ENCODE measurements at places on chromosomes 3 and 15.

DNA sequence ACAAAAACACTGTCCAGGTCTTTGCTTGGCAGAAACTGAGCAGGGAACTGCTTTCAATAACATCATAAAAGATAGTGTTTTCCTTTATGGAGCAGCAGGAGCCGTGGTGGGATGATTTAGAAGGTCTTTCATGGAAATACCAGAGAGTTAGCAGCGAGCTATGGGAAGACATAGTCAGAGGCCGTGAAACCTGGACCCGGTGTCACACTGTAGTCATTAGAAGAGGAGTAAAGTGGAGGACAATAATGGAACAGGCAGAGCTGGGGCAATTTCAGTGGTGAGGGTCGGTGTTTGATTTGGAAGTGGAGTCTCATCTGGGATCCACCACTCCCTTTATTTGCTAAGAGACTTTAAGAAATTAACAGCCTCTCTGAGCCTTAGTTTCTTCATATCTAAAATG is 57.5 kb downstream of the GHSR start:
- no peak for DNase-seq

DNA sequence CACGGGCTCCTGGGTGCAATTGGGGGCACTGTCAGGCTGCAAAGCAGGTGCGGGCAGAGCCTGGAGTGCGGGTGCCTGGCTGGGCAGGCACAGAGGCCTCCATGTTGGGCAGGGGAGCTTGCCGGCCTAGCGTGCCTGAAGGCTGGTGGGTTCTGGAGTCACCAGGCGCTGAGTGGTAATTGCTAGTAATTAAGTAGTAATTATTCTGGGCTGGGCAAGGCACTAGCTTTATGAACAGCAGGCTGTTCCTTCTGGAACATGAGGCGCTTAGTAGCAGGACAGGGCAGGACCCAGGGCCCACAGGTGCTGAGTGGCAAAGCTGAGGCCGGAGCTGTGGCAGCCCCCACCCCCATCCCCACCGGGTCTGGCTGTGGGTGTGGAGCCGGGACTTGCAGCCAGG is 25.3 kb downstream of the PLXNA1 start:
- no peak for DNase-seq

DNA sequence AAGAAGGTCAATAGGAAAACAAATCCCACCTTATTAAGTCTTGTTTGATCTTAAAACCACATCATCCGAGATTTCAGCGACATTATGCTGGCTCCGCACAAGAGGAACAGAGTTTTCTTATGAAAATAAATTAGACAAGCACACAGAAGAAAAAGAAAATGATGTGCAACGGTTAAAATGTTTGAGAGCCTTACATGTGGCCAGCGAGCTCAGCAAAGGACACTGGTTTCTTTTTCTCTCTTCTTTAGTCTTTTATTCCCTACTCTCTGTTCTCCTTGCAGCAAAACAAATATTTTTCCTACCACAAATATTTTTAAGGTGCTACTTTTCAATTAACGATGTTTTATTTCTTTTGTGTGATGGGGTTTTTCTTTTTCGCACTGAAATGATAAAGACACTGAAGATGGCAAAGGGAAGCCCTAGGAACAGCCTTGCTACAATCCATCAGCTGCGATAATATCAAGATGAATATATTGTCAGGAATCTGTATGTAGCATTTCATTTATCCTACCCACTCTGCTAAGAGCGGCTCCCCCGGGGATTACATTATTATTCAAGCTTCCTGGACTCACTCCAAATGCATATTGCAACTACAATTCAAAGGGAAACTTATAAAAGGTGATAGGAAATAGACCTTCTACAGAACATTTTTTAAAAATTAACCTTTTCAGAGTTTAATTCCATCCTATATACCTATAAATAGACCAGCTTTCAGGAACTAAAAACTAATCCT is 72.9 kb downstream of the ANXA2 start:
- no peak for DNase-seq

GRCh38 chr15:28111543-28111942 is 12.4 kb upstream of the OCA2 start:
- no peak for DNase-seq

DNA sequence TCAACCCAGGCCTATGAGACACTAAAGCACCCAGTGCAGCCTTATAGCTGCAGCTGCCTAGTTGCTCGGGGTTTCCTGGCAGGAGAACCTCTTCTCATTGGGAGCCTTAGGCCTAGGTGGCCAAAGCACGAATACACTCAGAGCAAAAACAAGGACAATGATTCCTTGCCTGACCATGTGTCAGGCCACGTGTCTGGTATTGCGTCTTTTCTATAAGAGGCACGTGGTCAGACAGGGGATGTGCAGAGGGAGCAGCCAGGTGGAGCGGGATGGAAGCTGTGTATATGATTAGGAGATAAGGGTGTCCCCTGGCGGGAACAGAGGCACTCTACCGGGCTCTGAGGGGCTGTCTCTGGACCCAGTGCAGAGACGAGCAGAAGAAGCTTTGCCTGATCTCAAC is 26.4 kb downstream of the SLC22A14 start:
- DNase-seq, result no peak

- no peak for DNase-seq
Observed at GRCh38 chr3:64074060-64074459, 50.8 kb upstream of the PSMD6 start.

GRCh38 chr3:162489853-162490252 is 993.2 kb downstream of the OTOL1 start:
- DNase-seq, result no peak

DNA sequence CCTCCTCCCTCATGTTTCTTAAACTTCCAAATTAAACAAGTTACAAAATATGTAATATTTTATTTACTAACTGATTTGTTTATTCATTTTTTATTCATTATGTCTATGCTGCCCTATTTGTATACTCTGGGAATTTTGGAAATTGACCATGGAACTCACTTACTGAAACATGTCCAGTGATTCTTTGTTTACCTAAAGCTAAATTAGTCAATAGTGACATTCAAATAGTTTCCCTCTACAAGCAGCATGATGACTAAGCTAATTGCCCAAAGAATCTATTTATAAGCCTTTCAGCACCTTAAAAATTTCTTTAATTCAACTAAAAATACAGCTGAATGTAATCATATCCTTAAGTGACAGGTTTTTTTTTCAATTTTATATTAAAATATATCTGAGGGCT is 437.7 kb downstream of the SI start:
- DNase-seq, result peak; percentile 5

DNA sequence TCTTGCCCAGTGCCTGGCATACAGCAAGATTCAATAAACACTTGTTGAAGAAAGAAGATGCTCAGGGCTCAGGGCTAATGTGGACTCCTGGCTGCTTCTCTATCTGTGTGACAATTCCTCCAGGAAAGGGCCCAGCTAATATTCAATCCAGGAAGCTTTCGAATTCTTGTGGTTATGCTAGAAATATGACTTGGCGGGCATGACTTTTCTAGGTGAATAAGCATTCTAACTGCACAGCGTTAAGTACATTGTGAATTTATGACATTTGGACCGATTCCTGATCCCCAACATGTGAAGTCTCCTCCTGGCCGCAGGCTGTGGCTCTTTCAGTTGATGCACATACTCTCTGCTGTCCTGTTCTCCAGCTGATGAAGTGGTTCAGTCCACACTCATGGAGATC is 117.0 kb downstream of the IMPG2 start:
- peak; percentile 23 for DNase-seq

DNA sequence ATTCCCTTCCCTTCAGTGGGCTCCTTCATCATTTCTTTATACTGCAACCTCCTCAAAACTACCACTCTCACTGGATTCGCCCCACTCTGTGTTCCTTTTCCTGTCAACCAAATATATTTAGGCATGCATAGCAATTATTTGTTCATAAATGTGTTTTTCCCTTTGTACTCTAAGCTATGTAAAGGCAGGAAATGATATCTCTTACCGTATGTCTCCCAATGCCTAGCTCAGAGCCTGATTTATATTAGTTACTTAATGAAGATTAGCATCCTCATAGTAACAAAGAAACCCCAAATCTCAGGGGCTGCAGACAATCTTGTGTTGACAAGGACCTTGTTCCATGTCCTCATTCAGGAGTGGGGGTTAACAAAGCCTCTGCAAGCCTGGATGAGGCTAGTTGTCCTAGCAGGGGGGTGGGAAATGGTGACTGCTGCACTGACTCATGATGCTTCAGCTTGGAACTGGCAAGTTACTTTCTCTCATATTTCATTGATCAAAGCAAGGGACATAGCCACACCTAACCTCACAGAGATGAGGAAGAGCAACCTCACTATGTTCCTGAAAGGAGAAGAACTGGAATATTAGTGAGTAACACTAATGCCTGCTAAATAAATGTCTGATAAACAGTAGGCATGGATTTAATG is 15.2 kb downstream of the PHLDB2 start:
- no peak for DNase-seq

- no peak for DNase-seq
Observed at GRCh38 chr3:45023675-45024074, 2.4 kb upstream of the CLEC3B start.

- DNase-seq, result no peak
Observed at GRCh38 chr3:158330870-158331269, 221.0 kb downstream of the RSRC1 start.

- no peak for DNase-seq
Observed at GRCh38 chr3:65538101-65538500, 500.6 kb downstream of the MAGI1 start.

GRCh38 chr3:46669191-46669999 is 24.1 kb downstream of the ALS2CL start:
- DNase-seq, result no peak

DNA sequence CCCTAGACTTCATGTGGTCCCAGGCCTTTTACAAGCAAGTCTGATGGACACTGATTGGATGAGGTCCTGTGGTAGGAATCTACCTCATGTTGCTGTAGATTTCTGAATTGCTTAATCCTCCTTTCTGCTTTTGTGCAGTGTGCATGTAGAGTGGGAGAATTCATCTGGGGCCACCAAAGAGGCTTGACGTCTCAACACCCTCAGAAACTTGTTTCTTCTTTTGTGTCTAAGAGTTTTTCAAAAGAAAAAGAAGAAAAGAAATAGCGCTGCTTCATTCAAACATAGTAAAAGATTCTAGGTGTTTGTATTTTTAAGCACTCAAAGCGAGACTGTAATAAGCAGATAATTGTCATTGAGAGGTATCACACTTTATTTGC is 46.2 kb downstream of the NR1D2 start:
- no peak for DNase-seq

GRCh38 chr3:158103081-158103886 is 2.9 kb downstream of the SHOX2 start:
- DNase-seq, result no peak

DNA sequence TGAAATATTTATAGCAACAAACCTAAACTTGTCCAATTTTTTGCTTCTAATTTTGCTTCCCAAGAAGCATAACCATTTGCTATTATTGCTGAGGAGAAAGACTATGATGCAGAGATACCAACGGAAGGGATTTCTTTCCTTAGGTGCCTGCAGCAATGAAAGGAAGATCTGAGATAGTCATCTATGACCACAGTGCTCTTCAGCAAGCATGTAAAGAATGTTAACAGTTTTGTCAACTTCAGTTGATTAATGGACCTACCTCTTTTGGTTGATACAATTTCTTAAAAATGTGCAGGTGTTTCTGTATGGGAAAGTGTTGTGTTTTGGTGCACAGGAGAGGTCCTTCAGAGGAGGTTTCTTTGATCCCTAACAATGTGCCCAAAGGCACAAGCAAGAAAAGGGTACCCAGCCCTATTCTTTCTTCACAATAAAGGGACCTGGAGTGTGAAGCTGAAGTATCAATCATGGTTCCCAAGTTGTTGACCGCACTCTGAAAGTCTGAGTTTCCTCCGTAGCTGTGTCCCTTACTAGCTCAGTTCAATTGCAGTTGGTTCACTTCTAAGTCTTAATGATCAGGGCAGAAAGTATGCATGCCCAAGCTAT is 307.7 kb upstream of the KCNH8 start:
- DNase-seq, result no peak

- DNase-seq, result no peak
Observed at GRCh38 chr3:127886956-127887231, 28.1 kb upstream of the KBTBD12 start.

- DNase-seq, result no peak
Observed at GRCh38 chr15:24761704-24762302, 86.2 kb downstream of the NPAP1 start.

DNA sequence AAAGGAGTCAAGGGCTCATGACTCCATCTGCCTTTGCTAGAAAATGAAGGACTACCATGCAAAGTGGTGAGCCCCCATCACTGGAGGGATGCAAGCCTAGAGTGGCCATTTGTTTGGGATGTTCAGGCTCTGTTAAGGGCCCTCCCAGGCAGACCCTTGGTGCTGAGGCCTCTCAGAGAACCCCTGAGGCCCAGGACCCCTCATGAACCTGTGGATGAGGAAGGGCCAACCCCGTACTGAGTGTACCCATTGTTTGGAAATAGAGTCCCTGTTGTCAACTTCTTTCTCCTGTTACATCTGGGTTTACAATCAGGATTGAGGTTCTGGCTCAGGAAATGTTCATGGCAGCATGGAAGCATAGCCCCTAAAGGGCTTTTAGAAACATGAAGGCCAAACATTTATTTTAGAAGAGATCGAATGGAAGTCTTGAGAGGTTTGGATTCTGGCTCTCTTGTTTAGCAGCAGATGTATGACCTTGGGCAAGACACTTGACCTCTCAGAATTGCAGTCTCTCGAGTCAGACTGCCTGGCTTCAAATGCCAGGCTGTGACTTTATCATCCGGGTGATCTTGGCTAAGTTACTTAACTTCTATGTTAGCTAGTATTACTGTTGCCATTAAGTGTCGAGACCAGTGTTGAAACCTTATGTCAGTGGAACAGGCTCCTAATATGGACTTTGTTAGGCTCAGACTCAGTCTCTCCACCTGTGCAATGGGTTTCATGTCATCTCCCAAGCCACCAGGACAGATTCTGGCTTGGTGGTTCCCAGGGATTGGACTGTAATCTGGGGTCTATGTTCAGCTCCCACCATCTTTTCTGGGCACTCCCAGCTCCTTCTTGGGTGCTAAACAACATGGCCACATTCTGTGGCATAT is 12.4 kb downstream of the ITGA11 start:
- no peak for DNase-seq

DNA sequence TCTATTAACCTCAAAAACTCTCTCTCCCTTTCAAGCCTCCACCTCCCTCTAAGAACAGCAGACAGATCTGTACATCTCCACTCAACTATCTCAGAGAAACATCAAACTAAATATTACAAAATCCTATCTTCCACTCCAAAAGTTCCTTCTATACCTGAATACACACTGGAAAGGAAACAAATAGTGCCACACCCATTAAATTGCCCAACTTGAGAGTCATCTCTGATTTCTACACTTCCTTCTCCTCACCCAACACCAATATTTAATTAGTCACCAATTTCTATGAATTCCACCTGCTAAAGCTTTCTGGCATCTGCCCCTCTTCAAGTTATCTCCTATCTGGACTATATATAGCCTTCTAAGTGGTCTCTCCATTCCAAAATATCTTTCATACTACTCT is 65.8 kb downstream of the PEAK1 start:
- DNase-seq, result no peak
